ENCODE measurements at places on chromosomes 2 and 18. TPM values are rescaled to one million over a fixed set of nuclear protein-coding genes. Genes with fewer than 3 reads are reported as not detected.

The CFAP221 gene
- total RNA-seq, result not detected

- DNase-seq, result no peak
Measured at GRCh38 chr2:58432491-58433170, 191.5 kb upstream of the FANCL start.

DNA sequence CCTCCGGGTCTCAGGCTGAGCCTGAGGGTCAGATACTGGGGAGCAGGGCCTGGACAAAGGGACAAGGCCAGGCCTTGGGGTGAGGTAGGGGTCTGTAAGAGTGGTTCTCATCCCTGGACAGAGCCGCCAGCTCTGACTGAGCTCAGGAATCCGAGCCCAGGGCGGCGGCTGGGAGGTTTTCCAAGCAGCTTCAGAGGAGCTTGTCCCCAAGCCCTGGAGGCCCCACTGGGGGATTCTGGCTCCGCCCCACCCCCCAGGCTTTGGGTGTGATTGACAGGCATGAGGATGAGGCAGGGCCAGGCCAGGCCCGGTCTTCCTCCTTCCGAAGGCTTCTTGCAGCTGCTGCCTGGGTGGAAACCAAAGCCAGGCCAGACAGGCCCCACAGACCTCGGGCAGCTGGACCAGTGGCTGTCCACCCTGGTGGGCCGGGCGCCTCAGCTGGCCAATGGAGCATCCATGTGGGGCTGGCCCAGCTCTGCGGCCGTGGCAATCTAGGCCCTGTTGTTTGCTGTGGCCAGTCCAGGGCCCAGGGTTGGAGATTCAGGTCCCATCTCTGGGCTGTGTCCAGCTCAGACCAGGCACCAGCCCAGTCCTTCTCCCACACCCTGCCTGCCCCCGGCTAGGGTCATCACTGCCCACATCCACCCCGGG, 23.1 kb upstream of the GPC1 start:
- DNase-seq, result no peak

DNA sequence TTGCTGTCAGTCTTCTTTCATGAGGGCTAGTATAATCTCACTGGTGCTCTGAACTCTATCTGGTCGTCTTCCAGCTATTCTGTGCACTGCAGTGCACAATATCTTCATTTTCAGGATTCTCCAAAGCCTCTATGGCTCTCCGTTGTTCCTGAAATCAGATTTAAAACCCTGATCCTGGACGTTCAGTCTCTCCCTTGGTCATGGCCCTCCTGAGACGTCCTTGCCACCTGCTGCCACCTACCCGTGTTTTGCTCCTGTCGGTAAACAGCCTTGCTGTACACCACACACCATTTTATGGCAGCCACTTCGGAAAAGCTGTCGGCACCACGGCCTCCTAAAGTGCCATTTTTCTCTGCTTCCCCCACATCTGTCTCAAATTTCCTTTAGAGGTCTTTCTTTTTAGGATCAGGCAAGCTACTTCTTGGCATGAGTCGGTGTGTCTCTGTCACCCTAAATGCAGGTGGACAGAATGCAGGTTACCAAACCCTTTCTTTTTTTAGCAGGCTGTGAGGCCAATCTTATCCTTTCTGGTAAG, 170.0 kb downstream of the HRH4 start:
- no peak for DNase-seq

DNA sequence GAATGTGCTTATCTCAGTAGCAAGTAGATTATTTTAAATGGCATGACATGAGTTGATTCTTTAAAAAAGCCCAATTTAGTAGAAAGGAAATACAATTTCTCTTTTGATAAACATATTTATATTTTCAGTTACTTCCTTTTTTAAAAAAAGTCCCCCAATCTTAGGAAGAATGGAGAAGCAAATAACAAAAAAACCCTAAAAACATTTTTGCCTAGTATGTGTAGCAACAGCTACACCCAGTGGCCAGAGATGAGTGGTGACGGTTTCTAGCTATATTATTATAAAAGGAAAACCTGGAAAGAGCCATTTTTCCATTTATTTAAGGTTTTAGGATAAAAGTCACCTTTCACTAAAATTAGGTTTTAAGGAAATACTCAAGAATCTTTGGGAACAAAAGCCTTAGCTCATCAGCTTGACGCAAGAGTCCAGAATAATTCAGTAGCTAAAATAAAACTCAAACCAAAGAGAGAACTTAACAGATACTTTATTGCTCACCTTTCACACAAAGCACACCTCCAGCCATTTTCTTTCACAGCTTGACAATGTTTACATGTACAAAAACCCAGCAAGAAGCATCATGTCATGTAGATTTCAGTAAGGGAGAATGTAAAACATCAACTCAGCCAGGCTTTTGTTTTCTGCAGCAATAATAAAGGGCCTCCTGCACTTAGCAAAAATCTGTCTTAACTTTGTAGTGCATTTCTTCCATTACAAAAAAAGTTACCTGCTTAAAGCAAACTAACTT, 15.7 kb downstream of the FAM98A start:
- DNase-seq, result peak; percentile 60

GRCh38 chr2:219562049-219563020, 9.0 kb downstream of the OBSL1 start:
- DNase-seq, result no peak

GRCh38 chr2:29115797-29116781, 874 bp downstream of the CLIP4 start:
- peak; percentile 62 for DNase-seq

- no peak for DNase-seq
Measured at GRCh38 chr18:949724-950631, 45.3 kb downstream of the ADCYAP1 start.

The MARCHF4 gene
- 1.9 TPM for total RNA-seq

DNA sequence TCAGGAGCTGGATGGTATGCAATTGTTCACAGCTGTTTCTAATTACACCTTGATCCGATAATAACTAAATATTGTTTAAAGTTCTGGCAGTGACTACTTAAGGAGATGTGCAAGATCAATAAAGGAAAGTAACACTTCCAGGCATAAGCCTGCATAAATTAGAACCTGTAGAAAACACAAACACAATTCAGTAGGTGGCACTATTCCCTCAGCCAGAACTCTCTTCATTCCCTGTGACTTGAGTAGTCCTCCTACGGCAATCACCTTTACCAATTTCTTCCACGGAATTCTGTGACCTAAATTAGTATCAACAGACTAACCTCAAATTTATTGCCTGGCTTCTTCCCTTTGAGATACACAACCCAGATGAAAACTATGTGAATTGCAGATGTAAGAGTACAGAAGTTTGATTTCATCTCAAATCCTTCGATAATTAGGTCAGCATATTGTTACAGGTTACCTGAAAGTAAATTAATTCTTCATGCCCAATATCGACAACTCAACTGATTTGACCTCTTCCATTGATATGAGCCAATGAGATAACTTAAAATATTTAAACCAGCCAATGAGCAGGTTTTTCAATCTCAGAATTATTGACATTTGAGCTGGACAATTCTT, 137.8 kb downstream of the PID1 start:
- DNase-seq, result peak; percentile 78

The TSPYL6 gene
- total RNA-seq, result not detected

DNA sequence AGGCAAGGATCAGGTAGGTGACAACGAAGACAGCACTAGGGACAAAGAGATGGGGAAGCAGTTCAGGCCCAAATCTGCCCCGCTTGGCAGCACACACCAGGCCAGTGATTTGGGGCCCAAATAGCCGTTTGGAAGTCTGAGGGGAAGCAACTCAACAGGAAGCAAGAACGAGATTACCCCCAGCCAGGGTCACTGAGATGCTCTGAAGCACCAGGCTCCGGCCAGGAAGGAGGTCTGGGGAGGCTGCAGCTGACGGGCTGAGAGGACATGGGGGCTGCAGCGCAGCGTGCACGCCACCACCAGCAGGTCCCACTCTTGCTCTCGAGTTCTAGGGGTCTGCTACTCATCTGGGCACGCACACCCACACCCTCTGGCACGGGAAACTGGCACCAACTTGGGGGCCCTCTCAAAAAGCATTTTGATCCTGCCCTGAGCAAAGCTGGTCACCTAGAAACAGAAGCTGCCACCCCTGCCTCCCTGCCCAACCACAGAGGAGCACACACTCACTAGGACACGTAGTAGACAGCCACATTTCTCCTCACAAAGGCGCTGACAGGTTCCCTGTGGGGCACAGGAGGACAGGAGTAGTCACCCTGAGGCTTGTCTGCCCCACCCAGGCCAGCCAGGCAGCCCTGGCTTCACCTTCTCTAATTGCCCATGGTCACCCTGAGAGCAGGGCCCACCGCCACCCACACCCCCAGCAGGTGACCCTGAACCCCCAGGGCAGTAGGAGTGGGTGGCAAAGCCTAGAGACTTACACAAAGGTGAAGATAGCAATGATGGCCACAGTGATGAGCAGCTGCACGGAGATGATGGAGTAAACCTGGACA, 8.4 kb downstream of the PNKD start:
- DNase-seq, result no peak

Measured in PC-3 (cell line).